ENCODE measurements at places on chromosomes 3 and 15.

DNA sequence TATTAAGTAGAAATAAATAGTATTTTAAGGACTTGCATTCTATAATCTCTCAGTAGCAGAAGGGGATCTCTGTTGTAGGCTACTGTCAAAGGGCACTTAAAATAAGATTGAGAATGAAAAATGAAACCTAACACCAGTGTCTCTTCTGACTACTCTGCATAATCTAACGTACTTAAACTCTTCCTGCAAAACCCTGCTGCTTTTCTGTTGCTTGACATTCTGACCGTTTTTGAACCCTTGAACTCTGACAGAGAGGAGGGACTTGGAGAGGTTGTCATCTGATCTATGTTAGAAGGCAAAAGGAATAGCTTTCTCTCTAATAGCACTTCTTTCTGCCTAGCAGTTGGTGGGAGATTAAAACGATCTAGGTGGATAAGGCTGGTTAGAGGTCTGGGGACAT is 204.6 kb downstream of the ZIC1 start:
- DNase-seq, result no peak

- DNase-seq, result no peak
These were observed 23.3 kb upstream of the ACKR4 start for GRCh38 chr3:132573797-132574211.

DNA sequence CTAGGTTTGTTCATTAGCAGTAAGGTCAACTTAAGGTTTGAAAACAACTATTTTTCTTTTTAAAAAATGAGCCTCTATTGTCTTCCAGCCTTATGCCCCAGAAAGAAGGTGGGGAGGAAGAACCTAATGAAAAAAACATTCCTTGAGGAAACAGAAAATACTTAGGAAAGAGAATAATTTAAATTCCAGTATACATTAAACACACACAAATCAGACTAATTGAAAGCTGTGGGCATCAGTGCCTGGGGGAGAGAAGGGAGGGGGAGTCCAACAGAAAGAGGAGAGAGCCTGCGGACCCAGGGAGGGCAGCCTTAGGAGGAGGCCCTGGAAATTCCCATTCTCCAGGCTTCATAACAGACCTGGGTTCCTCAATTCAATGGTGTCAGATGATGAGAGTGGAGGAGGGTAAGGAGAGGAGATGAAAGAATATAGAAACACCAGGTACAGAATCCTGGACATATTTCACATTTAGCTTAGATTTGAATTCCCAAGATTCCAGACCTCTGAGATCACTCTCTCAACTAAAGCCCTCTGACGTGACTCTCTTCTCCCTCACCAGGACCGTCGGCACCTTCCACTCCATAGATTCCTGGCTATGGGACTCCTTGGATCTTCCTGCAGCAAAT is 320.5 kb upstream of the UMPS start:
- DNase-seq, result no peak

DNA sequence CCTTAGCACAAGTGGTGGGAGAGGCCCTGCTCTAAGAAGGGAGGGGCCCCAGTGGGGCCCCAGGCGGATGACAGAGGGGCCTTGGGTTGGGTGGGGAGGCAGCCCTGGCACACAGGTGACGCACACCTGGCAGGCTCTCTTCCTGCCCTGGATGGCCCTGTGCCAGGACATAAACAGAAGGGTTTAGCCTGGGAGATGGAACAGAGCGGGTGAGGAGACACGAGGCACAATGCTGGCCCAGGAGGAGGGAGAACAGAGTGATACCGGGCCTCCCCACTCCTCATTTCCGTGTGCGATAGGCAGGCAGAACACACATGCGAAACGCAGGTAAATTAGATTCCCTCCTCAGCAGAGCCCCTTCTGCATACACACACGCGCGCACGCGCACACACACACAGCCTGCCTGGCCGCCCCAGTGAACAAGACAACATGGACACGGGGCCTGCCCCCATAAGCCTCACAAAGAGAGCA is 39.8 kb downstream of the IDH2 start:
- peak; percentile 19 for DNase-seq

DNA sequence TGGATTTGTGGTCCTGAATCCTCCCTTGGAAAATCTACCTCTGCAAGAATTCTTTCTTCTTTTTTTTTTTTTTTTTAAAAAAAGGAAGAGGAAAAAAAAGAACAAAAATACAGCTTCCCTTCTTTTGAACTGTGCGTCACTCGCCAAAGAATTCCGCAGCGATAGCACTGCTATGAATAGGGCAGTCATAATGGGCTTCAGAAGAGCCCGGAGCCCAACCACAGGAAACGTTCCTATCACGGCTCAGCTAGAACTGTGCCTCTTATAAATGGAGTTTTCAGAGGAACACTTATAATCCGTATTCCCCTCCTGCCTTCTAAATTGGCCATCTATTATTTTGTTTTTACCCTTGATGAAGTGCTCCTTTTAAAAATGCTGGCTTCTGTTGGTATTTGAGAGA is 227.7 kb downstream of the ADAMTS17 start:
- no peak for DNase-seq

- DNase-seq, result no peak
These were observed 564.5 kb upstream of the ZNF717 start for GRCh38 chr3:76349715-76350480.

GRCh38 chr3:151204530-151205402 is 1.8 kb upstream of the GPR171 start:
- peak; percentile 49 for DNase-seq

- DNase-seq, result no peak
These were observed 31.5 kb downstream of the NGLY1 start for GRCh38 chr3:25751725-25752124.

DNA sequence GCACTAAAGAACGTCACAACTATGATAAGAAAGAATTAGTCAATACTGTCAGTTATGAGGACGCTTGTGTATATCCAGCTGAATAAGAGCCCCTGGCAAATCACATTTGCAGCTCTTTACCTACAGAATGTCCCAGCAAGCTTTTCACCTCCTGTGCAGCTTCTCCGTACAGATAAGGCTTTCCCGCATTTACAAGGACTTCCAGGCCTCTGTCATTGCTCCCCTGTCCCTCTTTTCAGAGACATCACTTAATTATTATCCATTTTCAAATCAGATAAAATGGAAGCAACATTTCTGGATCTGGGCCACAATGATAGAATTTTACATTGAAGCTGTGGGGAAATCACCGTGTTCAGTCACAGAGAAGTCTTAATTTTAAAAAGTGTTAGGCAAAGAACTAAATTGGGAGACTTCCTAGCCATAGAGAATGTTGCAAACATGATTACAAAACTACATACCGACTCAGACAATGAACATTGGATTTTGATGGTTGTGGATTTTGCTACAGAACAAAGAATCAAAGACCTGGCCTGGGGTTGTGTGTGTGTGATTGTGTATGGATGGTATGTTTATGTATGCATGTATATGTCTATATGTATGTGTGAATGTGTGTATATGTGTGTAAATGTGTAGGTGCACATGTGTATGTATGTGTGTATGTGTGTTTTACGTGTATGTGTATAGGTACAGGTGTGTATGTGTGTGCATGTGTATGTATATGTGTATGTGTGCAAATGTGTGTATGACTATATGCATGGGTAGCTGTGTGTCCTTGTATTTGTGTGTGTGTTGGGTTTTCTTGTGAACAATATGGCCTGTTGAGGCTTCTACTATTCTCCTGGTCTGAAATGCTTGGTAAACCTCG is 41.5 kb downstream of the MGLL start:
- DNase-seq, result no peak

- no peak for DNase-seq
These were observed 210.7 kb downstream of the PDCD6IP start for GRCh38 chr3:34008836-34009809.

DNA sequence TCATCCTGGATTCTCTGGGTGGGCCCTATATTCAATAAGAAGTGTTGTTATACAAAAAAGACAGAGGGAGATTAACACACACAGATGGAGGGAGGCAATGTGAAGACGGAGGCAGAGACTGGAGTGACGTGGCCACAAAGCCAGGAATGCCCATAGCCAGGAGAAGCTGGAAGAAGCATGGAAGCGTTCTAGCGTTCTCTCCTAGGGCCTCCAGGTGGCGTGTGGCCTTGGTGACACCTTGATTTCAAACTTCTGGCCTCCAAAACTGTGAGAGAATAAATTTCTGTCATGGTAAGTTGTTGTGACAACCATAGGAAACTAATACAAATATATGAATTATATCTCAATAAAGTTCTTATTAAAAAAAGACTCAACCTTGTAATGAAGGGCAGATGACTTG is 21.3 kb downstream of the THBS1 start:
- DNase-seq, result no peak

GRCh38 chr15:72785841-72786240 is 2.3 kb upstream of the ADPGK start:
- DNase-seq, result no peak

DNA sequence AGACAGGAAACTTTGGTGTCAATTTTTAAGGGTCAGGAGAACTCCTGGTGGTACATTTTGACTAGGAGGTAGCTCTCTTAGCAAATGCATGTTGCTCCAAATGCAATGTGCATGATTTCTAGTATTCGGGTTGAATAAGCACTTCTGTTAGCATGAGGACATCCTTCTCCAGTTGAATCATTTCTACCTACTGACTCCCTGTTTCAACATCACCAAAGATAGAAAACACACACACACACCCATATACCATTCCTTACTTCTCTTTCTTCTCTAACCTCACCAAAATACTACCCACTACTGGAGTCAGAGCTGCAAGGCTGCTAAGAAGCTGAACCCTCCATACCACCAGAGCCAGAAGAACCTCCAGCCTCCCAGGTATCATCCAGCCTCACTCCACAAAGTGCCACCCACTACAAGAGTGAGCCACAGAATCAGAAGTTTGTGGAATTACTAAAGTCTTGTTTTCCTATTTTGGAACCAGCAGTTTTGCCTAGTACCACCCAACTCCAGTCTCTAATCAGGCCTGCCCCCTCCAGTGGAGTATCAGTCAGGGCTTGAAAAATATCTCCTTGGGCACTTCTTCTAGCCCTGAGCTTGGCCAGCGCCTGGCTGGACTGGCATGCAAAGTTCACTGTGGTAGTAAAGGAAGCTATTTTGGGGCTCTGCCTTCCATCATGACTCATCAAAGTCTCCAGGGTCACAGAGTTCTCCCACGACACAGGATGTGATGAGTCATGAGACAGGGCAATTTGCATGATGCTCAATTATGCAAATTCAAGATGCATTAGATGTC is 110.3 kb downstream of the CYP19A1 start:
- no peak for DNase-seq

GRCh38 chr3:48555231-48555948 is 1.2 kb downstream of the PFKFB4 start:
- DNase-seq, result no peak

GRCh38 chr3:156661155-156661554 is 13.2 kb upstream of the TIPARP start:
- no peak for DNase-seq

DNA sequence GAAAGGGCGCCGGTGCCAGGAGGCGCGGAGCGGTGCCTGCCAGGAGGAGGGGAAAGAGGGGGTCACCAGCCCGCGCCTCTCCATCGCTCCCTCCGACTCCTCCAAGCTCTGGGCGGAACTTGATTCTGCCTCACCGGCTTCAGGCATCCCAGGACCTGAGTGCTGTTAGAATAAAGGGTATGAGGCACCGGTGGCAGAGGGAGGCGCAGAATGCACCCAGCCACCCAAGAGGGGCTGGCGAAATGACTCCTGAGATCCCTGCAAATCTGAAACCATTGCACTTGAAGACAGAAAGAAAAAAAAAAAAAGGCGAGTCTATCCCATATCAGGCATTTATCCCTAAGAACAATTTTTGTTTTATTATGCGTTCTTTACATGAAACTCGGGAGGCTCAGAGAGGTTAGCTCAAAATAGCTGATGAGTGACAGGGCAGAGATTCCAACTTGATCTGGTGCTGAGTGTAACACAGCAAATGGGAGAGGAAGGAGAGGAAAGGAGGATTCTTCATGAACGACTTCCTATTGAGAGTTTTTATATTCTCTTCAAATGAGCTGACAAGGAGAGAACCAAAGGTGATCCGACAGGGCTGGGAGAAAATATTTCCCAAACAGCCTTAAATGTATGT is 157.0 kb upstream of the FRMD4B start:
- no peak for DNase-seq

- no peak for DNase-seq
These were observed 33.0 kb downstream of the KBTBD8 start for GRCh38 chr3:67030785-67031740.

- no peak for DNase-seq
These were observed 24.7 kb downstream of the TRIM71 start for GRCh38 chr3:32842531-32842931.

DNA sequence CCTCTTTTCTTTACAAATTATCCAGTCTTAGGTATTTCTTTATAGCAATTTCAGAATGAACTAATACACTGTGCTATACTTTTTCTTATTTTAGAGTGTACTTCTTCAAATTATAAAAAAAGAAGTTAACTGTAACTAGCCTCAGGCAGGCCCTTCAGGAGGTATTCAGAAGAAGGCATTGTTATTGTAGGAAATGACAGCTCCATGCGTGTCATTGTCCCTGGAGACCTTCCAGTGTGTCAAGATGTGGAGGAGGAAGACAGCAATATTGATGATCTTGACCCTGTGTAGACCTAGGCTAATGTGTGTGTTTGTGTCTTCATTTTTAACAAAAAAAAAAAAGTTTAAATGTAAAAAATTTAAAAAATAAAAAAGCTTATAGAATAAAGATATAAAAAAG is 55.5 kb downstream of the IL12A start:
- no peak for DNase-seq

DNA sequence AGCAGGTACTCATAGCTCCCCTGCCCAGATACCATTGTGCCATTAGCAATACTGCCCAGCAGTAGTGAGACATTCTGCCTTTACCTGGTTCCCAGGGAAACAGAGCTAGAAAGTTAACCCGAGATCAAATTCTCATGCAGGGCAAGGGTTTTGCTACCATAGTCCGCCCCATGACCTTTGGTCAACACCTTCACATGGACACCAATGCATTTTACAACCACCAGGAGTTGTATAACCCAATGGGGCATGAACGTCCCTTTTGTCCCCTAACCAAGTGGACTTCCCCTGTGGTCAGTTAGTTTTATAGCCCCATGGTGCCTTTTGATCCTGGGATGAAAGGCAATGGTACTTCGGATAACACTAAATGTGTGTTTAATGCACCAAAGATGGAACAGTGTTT is 151.7 kb upstream of the IQSEC1 start:
- no peak for DNase-seq

- no peak for DNase-seq
These were observed 72.7 kb upstream of the PPIB start for GRCh38 chr15:64235552-64235951.

- DNase-seq, result no peak
These were observed 74.3 kb upstream of the TSEN2 start for GRCh38 chr3:12409684-12410596.

GRCh38 chr3:155031186-155031585 is 48.9 kb upstream of the MME start:
- no peak for DNase-seq

- no peak for DNase-seq
These were observed 190.2 kb downstream of the RORA start for GRCh38 chr15:61038910-61039309.

GRCh38 chr3:81684751-81685395 is 76.6 kb downstream of the GBE1 start:
- DNase-seq, result no peak

DNA sequence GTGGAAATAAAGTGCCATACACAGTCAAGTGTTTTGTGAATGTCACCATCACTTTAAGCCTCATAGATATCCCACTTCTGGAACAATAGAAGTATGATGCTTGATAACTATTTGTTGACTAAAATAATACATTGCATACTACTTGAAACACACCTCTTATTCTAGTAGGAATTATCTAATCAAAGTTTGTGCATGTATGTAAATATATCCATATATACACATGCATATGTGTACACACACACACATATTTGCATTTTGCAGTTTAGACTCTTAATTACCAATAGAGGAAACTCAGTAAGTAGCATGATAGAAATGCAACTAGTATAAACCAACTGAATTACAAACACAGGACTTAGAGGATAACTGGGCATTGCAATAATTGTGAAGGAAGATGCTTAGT is 1084.1 kb downstream of the FHIT start:
- DNase-seq, result no peak
